Pulmonary artery endothelial cell (primary cell): ENCODE measurements at places on chromosomes 3 and 15. TPM values are rescaled to one million over a fixed set of nuclear protein-coding genes. Genes with fewer than 3 reads are reported as not detected.
A peak's percentile ranks its signal among the peaks of the same experiment; 100 is the strongest.

DNA sequence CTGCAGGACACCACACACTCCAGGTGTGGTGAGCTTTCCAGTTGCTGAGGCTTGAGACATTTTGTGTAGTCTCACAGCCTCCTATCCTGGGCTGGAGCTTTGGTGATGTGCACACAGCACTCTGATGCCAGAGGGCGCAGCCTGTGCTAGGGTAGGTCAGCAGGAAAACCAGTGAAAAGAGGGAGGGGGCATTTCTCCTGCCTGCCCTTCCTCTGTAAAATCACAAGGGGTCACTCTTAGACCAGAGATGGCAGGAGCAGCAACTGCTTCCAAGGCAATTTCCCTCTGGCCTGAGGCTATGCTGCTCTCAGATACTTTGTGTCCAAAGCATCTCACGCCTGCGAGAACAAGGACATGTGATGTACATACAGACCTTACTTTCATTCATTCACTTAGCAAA, 16.5 kb upstream of the MUSTN1 start:
- DNase-seq = peak; percentile 13

DNA sequence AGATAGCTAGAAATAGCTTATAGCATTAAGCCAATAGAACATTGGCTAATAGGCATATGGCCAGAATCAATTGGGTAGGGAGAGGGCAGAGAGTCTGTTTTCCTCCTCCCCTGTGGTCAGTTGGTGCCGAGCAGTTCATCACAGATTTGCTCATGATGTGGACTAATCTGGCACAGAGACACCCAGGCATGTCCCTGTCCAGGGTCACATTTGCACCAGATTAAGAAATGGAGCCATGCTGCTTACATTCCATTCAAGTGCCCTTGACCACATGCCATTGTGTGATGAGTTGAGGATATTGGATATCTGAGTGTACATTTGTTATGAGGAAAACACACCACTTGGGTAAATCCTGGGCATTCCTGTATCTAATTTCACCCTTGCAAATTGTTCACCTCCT, 53.4 kb downstream of the USP13 start:
- no peak for DNase-seq

GRCh38 chr3:126452213-126452612, 23.5 kb downstream of the ZXDC start:
- no peak for DNase-seq

GRCh38 chr3:124207873-124208485, 216.1 kb upstream of the ROPN1 start:
- no peak for DNase-seq

DNA sequence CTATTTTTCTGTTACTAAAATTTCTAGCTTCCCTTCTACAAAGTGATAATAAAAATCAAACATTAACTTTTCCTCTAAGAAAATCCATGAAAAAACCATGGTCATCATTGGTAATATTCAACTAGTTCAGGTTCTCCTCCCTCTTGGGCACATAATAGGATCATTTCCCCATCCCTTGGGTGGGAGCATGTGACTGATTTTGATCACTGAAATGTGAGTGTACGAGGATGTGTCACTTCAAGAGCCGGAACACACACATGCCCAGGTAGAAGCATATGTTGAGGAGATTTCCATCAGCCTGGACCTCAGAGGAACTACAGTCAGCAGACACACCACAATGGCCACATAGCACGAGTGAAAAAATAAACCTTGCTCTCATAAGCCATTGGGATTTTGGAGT, 36.1 kb downstream of the AP3S2 start:
- no peak for DNase-seq

The PLXNB1 gene
- 9.3 and 16.2 TPM in 2 replicates for total RNA-seq

- no peak for DNase-seq
Measured at GRCh38 chr3:47491777-47492176, 16.0 kb upstream of the SCAP start.

GRCh38 chr3:58383904-58384303, 49.7 kb downstream of the PDHB start:
- DNase-seq = no peak

DNA sequence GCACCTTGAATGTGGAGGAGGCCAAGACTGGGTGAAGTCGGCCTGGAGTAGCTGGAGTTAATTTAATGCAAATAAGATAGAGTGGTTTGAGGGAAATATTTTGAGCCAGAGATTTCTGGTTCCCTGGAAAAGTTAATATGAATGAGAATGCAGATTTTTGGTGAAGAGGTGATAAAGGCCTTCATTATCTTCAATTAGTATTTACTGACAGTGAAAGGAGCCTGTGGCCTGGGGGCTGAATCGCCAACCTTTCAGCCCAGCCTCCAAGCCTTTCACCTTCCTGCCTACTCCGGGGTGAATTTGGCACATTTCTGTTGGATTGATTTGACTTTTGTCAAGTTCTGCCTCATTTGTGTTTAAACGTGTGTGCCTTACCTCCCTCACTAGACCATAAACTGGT, 147.8 kb downstream of the SOX2 start:
- no peak for DNase-seq

- DNase-seq = no peak
Measured at GRCh38 chr15:84874981-84875699, 9.3 kb upstream of the SLC28A1 start.

The SCN11A gene
- total RNA-seq = 0.07 TPM in 1 of 2 replicates, not detected in the other

The RAB6B gene
- 0.99 and 1.2 TPM in 2 replicates for total RNA-seq

DNA sequence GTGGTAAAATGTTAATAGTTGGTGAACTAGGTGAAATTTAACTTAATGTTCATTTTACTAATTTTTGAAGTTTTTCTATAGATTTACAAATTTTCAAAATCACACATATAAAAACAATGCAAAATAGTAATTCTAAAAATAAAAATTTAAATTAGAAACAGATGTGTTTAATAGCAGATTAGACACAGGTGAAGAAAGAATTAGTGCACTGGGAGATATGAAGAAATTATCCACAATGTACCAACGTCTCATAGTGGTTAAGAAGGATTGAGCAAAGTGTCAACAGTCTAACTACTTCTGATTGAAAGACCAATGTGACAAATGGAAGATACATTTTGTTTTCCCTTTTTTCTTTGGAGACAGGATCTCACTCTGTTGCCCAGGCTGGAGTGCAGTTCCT, 26.5 kb downstream of the SPG11 start:
- no peak for DNase-seq

DNA sequence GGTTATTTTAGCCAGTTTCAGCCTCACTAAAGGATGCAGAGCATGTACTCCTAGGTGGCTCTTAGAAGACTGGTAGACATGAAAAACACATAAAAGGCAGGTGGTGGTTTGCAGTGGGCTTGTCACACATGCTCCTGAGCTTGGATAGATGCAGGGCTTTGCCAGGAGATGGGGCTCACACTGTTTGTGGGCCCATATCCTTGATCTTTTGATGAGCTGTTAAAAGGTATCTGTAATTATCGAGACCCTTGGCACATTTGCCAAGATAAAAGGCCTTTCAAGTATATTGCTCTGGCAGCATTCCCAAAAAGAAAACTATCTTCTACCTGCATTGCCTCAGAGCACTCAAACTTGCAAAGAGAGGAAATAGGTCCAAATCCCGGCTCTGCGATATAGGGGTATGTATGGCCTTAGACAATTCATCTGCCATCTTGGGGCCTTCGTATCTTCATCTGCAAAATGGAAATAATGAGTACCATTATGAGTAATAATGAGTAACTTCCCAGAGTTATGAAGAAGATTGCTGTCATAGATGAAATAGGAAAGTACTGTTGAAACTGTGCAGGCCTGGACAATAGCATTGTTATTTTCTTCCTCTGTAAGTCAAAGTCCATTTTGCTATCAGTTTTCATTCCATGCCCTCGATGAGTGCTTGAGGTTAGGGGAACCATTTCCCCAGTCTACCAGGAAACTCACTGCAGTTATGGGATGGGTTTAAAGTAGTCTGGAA, 172.7 kb downstream of the SYNPR start:
- DNase-seq = no peak

DNA sequence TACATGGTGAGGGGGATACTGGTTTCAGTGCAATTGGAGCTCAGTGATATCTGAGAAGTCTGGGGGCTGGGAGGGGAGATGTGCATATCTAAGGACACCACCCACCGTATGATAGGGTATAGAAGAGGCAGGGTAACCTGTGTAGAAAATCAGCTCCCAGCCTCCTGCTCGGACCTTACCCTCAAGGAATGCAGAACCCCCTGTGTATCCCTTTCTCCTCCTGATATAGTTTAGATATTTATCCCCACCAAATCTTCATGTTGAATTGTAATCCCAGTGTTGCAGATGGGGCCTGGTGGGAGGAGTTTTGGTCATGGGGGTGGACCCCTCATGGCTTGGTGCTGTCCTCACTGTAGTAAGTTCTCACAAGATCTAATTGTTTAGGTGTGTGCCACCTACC, 48.2 kb upstream of the GATA2 start:
- no peak for DNase-seq

GRCh38 chr3:104584682-104585081, 782.0 kb upstream of the ALCAM start:
- DNase-seq = no peak

The HMCES gene
- 27.9 and 35.6 TPM in 2 replicates for total RNA-seq

DNA sequence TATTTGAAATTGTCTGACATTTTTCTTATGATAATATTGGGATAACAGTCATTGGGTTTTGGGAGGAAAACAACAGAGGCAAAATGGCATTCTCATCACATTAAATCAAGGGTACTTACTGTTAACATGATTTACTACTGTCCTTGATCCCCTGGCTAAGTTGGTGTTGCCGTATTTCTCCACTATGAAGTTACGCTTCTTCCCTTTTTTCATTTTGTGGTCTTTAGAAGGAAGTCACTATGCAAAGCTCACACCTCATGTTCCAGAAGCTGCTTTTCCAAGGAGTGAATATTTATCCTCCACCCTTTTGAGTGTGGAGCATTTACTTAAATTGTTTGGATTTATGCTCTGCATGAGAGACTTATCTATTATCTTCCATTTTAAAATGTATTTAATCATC, 63.7 kb downstream of the ALCAM start:
- no peak for DNase-seq

The STRC gene
- under 0.01 TPM in 2 replicates for total RNA-seq

GRCh38 chr15:43255376-43255775, 11.4 kb downstream of the TGM5 start:
- no peak for DNase-seq

DNA sequence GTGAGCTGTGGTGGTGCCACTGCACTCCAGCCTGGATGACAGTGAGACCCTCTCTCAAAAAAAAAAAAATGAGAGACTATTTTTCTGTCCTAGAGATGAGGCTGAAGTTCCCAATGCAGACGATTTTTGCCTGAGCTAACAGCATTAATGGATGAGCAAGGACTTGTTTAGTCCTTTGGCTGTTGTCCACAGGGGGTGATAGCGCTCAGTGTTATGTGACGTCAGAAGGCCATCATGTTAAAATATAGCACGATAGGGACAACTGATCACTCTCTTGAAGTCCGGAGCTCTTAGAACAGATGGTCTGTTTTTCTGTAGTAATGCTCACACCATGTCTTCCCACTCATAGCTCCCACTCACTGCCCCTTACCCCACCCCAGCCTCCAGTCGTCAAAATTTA, 6.8 kb downstream of the TRNT1 start:
- no peak for DNase-seq

DNA sequence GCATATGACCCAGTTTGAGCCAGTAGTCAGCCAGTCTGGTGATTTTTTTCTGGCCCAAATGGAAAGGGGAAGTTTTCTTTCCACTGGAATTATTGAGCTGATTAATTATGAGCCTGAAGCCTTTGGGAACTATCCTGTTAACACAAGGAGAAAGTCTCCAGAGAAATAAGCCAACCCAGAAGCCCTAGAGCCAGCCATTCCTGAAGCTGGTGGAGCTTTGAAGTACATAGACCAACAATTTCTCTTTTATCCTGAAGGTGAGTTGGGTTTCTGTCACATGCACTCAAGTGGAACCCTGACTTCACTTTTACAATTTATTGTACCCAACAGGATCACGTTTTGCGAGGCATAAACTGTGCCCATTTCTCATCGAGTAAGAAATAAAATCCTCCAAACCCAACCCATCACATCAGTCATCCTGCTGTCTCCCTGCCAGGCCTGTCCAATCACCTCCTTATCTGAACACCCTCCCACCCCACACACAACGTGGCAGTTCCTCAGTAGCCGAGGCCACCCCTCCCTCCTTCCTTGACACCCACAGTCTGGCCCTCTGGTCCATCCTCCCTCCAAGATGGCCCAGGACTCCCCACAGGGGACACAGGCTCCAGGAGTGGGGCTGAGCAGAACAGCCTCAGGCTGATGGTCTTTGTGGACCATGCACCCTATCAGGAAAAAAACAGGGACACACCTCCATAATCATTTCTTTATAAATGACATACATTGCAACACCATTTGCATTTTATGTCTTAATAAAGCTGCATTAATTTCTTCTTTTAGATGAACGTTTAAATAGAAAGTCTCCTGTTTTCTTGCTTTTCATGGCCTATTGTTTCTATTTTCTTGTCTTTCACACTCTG, 55.7 kb upstream of the GATA2 start:
- peak; percentile 36 for DNase-seq

- DNase-seq = no peak
Measured at GRCh38 chr15:59562448-59563186, 49.0 kb upstream of the GCNT3 start.

DNA sequence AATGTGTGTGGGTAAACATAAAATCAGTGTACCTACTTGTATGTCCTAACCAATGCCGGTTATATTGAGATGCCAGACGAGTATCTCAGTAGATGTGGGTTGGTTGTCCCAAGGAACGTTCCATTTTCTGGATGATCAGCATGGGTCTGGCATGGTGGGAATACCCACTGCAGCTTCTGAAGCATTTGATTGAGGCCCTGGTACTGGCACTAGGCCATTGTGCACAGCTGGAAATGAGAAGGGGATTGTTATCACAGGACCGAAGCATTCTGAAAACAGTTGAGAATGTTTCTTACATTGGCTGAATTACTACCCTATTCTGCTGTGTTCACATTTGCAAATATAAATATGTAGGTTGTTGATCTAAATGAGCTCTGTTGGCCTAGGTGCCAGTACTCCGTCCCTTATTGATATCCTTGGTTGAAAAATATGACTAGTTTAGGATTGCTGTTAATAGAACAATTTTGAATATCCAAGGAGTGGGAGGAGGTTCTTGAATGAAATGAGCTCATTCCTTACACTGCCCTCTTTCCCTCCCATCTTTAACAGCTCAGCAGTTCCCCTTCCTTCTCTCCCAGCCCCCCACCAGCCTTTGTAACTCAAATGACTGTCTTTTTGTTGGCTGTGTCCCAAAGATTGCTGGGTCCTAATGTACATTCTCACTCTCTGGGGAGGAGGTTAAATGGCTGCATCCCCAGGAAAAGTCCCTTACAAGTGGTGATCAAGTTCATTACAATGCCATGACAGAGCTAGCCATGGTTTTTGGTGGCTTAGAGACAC, 293.3 kb upstream of the TPM1 start:
- no peak for DNase-seq

The CXCR6 gene
- total RNA-seq = not detected in 2 replicates

GRCh38 chr3:186946756-186947375, 16.5 kb downstream of the ST6GAL1 start:
- DNase-seq = no peak

The ELL3 gene
- 2.0 and 2.8 TPM in 2 replicates for total RNA-seq
